Naive thymus-derived CD8-positive, alpha-beta T cell (primary cell): ENCODE measurements at places on chromosomes 11 and 22.

GRCh38 chr11:86624366-86624765 is 48.0 kb downstream of the ME3 start:
- no peak for DNase-seq

DNA sequence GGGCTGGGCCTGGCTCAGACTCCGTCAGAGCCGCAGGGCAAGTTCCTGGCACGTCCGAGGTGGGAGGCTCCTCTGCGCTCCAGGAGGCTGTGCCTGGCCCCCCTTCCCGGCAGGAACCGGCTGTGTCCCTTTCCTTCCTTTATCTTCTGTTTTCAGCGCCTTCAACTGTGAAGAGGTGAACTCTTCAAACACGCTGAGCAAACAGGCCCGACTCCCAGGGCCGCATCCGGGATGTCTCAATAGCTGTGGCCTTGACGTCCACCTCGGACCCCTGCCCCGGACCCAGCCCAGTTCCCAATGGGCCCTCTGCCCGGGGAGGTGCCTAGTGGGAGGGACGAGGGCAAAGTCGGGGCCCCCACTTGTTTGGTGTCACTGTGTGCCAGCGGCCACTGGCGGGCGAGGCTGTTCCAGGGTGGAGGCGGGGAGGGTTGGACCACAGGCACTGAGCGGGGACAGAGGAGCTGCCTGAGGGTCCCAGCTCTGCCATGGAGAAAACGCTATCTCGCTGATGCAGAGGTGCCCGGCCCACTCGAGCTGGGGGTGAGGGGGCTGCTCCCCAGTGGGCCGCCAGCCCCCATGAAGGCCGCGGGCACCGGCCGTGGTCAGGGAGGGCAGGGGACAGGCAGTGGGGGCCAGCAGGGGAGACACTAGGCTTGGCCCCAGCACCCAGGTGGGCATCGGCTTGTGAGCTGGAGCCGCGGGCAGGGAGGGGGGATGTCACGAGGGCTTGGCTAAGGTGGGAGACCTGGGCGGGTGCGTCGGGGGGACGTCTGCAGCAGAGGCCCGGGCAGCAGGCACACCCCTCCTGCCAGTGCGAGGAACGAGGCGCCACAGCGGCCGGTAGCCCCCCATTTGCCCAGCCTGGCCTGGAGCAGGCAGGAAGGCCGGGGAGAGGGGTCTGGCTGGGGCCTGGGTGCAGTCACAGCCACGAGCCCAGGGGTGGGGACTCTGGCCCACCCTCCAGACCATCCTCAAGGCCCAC is 2.7 kb upstream of the MUC5B start:
- DNase-seq, result no peak

DNA sequence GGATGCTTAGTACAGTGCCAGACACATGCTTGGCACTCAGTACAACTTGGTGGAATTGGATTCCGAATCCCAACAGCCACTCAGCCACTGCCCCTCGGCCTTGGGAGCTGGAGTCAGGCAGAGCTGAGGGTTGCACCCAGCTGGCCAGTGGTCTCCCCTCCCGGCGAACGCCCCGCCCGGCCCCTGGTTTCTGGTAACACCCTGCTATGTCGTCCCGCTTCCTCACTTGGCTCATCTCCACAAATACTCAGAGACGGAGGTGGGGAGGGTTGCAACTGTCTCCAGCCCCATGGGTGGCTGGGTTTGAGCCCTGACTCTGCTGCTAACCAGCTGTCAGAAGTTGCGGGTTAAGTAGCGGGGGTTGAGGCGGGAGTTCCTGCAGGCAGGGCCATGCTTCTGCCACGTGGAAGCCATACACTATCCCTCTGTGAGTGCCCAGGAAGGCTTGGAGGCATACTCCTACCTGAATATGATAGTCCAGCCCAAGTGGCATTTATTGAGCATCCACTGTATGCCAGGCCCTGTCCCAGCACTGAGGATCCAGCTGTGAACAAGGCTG is 67.1 kb downstream of the GRIK4 start:
- no peak for DNase-seq

GRCh38 chr11:23318670-23319069 is 458.4 kb upstream of the CCDC179 start:
- no peak for DNase-seq

DNA sequence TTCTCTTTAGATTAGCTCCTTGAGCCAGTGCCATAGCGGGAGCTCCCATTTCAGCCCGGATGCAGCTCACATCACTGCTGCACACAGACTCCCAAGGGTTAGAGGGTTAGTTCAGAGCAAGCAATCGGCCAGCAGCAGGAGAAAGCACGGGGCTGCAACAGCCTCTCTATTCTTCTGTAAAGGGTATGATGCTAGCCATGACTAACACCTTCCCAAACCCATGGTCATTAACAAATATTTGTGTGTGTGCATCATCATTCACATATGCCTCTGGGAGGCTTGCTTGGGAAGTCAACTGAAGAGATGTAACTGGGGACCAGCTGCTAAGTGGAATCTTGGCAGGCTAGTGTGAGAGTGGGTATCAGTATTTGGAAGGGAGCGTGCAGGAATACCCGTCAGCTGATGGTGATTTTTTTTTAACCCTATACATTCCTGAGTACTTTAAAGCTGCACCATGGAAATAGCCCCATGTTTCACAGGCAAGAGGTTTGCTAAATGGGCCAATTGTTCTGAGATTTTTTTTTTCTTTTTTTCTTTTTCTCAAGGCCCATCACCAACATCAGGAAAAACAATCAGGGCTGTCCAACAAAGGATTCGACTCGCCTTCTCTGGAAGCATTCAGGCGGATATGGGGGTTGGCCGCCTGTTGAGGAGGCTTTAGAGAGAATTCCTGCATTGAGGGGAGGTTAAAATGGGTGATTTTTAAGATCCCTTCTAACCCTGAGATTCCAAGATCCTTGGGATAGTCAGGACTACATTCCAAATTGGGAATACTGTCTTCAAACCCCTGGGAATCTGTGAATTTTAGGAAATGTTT is 33.2 kb upstream of the CCDC89 start:
- no peak for DNase-seq

GRCh38 chr11:128653801-128654231 is 40.1 kb upstream of the FLI1 start:
- DNase-seq, result no peak

DNA sequence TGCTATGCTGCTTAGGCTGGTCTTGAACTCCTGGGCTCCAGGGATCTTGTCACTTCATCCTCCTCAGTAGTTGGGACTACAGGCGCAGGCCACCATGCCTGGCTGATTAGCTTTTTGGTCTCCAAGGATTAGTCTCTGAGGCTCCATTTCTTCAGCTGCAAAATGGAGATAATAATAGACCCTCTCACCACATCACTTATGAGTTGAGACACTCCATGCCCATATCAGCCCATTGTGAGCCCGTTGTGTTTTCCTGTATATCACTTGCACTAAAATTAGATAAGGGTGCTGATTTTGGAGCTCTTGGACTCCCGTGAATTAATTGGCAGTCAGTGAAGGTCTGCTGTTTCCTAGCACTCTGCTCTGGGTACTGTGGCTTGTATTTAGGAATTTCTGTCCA is 36.0 kb downstream of the DEPDC5 start:
- DNase-seq, result no peak

GRCh38 chr11:105201166-105201565 is 61.6 kb upstream of the CARD18 start:
- no peak for DNase-seq

GRCh38 chr11:127493330-127494022 is 492.9 kb upstream of the KIRREL3 start:
- DNase-seq, result no peak

- no peak for DNase-seq
Observed at GRCh38 chr22:37508431-37508992, 10.7 kb downstream of the CARD10 start.

GRCh38 chr11:100731471-100731870 is 44.4 kb downstream of the ARHGAP42 start:
- no peak for DNase-seq

- no peak for DNase-seq
Observed at GRCh38 chr22:39367035-39367434, 17.2 kb downstream of the SYNGR1 start.

DNA sequence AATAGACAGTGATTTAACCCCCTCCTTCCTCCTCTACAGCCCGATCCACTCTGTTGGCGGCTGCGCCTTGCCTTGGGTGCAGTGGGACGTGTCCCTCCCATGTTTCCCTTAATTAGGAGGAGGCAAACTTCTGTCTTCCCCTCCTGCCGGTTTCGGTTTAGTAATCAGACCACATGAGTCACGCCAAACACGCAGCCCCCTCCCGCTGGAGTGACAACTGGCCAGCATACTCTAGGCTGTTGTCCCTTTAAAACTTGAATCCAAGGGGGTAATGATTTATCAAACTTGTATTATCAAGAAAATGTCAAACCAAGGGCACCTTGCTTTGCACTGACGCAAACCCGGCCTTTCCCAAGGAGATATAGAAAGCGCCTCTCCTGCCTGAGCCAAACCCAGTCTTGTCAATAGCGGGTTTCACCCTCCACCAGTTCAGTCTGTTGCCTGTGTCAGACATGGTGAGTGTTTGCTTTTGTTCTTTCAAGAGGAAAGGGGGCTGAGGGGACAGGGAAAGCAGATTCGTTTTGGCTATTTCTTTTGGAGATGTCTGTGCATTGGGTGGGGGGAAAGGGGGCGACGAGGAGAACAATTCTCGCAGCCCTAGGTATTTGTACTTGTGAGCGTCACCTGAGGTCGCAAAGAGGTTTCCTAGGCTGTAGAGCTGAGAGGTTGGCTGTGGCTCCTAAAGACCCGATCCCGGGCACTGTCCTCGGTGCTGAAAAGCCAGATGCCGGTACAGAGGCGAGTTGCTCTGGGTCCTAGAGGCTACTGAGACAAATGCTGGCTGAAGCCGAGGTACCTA is at the start of gene SLC6A5:
Gene SLC6A5, plus strand, starts transcription at position 388 of the 799 bp plus-strand sequence. Its CDS starts 65 bp downstream, at position 453.
- DNase-seq, result no peak

- no peak for DNase-seq
Observed at GRCh38 chr11:1756791-1757771, 6.6 kb downstream of the CTSD start.

- no peak for DNase-seq
Observed at GRCh38 chr11:15884141-15884540, 472.2 kb downstream of the SOX6 start.

DNA sequence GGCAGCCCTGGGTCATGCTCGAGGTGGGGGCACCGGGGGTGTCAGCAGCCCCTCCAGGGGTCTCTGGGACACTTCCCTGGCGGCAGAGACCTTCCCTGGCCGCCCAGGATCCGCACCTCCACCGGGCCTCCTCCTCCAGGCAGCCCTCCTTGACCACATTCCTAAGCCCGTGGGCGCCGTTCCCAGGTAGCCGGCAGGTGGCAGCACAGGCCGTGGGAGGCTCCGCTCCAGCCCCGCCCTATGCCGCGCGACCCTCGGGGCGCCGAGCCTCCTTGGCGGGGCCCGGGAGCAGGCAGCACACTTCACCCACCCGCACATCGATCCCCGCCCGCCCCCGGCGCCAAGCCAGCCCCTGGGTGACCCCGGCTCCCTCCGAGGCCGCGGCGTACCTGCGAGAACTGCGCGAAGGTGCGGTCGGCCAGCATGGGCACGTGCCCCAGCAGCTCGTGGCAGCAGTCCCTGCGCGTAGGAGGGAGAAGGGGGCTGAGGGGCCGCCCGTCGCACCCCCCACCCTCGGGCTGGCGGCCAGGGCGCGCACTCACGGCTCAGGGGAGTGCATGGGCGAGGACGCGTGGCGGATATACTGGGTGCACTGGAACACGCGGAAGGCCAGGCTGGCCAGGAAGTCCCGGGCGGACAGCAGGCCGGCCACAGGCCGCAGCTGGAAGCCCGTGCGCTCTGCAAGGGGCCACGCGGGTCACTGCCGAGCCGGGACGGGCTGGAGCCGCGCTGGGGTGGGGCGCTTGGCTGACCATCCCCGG is 5.3 kb upstream of the INS start:
- DNase-seq, result peak; percentile 51

DNA sequence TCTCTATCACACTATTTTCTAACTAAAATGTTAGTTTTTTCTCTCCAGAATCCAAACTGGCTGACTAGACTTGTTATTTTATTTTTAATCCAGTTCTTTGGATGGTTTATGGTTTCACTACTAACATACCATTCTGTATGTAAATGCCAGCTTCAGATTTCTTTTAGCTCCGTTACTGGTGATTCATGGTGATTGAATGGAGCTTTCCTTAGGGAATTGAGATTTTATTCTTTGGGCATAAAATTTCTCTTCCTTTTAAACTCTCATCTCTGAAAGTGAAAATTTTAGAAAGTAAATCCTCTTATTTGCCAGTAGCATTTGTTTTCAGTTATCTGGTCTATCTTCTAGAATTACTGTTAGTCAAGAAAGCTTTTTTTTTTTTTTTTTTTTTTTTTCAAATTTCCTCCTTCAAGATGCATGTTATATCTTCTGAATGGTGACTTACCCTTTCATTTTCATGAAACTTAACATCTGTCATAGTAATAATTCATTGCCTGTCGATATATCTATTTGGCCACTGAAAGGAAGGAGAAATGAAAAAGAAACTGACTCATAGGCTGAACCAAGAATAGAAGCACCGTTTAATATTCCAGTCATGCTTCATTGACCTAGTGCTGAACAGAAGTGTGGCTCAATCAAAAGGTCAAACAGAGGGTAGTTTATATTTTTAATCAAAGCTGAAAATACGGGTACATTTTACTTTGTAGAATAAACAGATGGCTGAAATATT is 6.4 kb downstream of the ENDOD1 start:
- no peak for DNase-seq

- DNase-seq, result no peak
Observed at GRCh38 chr11:20327377-20327935, 36.1 kb upstream of the HTATIP2 start.

- no peak for DNase-seq
Observed at GRCh38 chr22:36432592-36433317, 45.0 kb upstream of the MYH9 start.

DNA sequence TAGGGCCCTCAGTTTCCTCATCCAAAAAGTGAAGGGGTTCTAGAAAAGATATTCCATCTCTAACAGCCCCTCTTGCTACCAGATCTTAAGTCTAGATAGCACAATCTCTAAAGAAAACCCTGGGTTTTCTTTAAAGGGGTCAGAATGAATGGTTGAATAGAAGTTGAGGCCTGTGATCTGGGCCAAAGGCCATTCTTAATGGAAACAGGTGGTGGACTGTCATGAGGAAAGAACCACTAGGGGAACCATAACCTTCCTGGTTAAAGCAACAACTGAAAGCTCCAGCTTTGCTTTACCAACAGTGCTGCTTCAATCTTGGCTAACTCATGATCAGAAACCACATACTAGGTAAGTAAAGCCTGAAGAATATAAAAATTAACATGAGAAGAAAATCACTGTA is 1.8 kb downstream of the CELF1 start:
- DNase-seq, result no peak

DNA sequence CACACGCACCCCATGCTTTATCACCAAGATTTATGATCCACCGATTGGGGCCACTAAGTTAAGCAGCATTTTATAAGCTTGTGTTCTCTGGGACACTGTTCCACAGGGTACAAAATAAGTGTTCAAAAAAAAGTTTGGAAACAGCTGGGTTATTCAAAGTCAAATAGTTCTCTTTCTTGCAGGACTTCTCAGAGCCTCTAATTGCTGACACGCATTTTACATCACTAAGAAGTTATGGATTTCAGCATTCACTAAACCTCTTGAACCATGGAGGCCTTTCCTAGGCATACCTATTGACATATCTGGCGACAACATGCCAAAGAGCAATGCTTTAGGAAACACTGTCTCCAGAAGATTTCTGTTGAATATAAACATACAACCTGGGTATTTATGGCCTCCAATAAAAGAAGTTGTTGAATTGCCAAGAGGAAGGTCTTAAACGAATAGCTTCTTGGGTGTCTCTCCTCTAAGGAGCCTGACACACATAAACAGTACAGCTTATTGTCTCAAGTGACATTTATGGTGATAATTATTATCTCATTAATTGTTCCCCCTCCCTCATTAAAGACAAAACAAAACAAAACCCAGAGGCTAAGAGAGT is 147.1 kb upstream of the ARHGAP20 start:
- DNase-seq, result no peak
